Stimulated activated CD4-positive, alpha-beta T cell treated with anti-CD3 and anti-CD28 coated beads, Interleukin-15, amount 100 ng/mL, for 48 hours (primary cell): ENCODE measurements at places on chromosomes 4 and X.

DNA sequence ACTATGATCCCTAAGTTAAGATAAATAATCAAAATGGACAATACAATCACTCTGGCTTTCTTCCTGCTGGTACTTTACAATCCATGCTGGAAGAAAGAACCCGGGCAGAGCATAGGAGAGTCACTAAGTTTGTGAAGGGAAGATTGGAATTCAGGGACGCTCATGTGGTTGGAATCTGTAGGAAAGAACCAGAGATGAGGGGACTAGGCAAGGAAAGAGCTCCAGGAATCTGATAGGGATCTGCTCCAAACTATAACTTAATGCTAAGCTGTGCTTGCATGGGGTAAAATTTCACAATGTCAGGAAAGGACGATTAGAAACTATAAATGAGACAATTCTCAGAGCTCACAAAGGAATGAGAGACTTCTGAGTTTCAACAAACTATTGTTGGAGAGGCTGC lies 167.5 kb downstream of the ADGRA3 start:
- DNase-seq, result no peak

DNA sequence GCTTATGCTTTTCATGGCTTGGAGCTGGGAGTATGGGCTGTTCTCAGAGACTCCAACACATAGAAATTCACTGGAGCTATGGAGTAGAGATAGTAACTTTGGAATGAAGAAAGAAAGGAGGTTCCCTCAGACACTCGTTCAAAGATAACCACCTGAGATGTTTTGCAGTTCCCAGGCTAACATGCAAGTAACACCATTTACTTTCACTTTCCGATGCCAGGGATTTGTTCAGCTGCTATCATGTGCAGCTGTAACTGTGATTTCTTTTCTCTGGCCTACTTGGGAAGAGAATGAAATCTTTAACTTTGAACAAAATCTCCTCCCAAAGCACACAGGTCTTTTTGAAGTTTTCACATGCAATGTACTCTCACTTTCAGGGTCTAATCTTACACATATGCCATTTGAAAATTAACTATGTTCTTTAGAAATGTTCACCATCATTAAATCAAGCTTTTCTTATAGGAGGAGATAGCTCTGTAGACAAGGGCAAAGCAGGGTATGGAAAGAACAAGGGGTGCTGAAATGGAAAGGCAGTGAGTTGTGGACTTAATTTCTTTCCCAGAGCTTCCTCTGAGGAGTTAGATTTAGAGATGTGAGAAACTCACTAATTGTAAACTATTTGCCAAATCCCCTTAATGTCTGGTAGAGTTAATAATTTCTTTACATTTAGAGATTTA lies 514.3 kb downstream of the PDHA2 start:
- DNase-seq, result no peak

GRCh38 chr4:156738766-156739165 lies 232.8 kb downstream of the PDGFC start:
- DNase-seq, result no peak

DNA sequence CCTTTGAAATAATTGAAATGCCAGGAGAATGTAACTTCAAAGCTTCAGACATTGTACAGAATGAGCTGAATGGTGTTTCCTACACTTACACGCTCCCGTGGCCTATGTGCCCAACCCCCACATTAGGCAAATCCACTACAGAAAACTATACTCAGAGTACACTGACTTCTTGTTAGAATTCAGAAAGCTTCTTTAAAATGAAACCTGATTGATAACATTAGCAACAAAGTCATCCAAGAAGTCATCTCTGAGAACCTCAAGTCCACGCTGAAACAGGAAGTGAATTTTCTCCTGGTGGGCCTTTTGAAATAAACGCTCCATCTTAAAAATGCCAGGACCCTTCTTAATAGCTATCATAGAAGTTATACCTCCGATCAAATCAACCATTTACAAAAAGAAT lies 136.3 kb downstream of the TSPAN5 start:
- DNase-seq, result no peak

GRCh38 chr4:139833151-139833910 lies 167.7 kb downstream of the MGST2 start:
- no peak for DNase-seq

DNA sequence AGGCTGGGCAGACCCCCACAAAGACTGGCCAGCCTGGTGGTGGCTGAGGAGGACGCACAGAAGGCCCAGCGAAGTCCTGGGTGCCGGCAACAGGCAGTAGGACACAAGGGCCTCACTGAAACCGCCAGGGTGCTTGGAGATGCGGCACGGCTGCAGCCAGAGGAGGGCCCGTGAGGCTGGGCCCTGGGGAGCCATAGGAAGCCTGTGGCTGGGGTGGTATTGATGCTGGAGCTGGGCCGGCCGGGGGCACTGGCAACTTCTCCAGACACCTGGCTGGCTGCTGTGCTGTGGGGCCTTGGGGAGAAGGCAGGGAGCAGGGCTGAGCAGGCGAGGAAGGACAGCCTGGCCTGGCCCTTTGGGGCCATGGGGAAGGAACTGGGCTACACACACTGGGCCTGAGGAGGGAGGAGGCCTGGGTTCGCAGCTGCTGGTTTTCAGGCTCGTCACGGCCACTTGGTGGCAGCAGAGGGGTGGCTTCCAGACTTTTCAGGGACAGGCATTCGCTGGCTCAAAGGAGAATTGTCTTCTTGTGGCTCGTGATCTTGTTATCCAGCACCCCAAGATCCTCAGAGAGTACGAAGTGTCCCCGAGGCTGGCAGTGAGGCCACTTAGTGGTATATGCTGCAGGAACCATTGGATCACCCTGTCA lies 37.2 kb downstream of the ATP2B3 start:
- peak; percentile 48 for DNase-seq

DNA sequence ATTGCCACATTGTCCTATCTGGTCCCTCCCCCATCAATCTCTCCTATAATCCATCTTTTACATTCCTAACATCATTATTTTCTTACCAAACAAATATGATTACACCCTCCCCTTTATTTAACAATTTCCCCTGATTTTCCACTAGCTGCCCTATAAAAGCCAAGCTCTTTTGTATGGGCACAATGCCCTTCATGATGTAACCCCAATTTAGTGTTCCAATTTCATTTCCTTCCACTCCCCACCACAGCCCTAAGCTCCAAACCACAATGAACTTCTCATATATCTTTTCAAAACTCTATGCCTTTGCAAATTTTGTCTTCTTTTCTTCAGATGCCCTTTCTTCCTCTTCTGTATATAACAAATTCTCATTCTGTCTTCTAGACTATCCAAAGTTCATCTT lies 39.5 kb upstream of the PTPN13 start:
- DNase-seq, result no peak

DNA sequence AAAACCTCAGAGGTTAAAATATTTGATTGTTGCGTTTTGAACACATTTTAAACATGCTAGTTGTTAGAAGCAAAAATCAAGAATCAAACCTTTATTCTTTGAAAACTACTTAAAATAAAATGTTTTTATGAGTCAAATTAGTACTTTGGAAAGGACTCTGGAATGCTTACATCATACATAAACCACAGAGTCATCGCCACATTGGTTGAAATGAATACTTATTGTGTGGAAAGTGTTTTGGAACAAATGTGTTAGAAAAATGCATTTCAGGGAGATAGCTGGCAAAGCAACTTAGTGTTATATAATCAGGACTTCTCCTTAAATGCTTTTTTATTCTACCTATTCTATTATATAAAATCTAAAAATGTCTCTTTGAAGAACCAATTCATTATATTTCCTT lies 49.4 kb upstream of the CAMK2D start:
- no peak for DNase-seq

GRCh38 chrX:110086162-110086915 lies 83.4 kb downstream of the TMEM164 start:
- DNase-seq, result no peak

DNA sequence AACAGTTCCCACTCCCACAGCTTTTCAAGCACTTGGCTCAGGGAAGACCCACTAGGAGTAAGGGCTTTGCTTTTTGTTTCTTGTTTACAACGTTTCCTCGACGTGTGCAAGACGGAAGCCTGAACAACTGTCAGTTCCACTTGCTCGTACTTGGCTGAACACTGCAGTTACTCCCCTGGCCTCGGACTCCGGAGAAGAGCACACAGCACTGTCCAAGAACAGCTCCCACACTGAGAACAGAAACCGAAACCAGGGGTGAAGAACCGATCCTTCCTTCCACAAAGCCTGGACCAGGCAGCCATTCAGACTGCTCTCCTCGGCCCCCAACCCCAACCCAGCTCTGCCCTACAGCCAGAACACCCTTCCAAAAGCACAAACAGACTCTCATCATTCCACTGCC lies 25.5 kb downstream of the IRF2 start:
- no peak for DNase-seq

DNA sequence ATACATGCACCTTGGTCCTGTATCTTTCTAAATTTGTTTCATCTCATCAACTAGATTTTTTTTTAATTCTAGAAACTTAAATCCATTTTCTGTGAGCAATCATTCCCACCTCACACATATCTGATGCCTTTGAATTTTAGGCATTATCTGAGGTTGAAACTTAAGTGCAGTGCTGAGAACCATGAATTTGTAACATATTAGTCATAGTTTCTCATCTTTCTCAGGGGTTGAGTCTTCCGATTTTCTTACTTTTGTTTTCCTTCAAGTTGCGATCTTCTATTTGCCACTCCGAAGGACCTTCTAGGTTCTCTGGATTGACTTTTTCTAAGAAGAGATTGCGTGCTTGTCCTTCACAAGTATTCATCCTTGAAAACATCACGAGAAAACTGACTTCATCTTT lies 3.7 kb upstream of the NR0B1 start:
- DNase-seq, result no peak

DNA sequence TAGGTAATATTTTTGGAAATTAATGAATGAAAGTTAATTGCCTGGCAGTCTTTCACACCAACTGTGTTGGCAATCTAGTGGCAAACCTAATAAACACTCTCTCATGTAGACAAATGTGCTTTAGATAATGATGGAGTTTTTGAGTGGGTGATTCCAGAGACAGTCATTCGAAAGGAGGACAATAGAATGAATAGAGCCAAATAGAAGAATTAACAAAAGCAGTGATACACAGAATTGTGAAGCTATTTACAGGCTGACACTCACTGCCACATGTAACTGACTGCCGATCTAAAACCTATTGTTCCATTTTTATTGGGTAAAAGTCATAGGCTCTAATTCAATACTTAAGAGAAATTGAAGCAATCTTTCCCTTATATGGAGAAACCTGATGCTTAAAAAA lies 338.5 kb downstream of the PCDH7 start:
- no peak for DNase-seq

- DNase-seq, result no peak
These were observed 73.1 kb downstream of the PALLD start for GRCh38 chr4:168569931-168570276.

GRCh38 chr4:144910723-144911122 lies 187.3 kb downstream of the ANAPC10 start:
- no peak for DNase-seq

GRCh38 chrX:84187533-84188319 lies at the start of gene RPS6KA6:
Gene RPS6KA6 (minus strand): TSS chrX:84188199. CDS start chrX:84187899, 300 bp downstream.
- no peak for DNase-seq

DNA sequence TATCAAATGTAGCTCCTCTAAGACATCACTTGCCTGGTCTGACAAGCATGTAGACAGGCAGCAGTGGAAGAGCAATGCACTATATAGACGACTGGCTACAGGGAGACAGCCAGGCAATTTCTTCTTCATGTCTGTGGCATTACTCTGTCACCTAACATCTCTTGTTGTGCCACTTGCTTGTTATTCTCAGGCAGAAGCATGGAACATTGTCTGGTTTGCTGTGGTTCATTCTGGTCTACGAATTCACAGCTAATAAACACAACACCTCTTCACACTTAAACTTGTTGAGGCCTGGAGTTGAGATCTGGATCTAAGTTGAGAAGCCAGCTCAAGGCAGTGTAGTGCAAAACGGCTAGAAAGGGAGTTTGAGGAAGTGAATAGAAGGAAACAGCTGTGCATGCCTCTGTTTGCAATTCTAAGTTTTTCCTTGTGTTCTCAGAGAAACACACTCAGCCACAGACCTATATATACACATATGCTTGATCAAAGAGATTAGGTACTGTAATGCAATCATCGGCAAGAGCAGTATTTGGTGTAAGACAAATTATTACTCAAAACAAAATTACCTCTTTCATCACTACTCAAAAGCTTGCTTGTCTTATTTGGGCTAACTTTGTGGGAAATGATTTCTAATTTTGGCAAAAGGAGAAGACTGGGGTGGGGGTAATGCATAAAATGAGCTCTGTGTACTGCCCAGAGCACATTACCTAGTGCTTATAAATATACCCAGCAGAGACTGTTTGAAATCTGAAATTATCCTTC lies 243.8 kb downstream of the PPP3CA start:
- DNase-seq, result no peak

DNA sequence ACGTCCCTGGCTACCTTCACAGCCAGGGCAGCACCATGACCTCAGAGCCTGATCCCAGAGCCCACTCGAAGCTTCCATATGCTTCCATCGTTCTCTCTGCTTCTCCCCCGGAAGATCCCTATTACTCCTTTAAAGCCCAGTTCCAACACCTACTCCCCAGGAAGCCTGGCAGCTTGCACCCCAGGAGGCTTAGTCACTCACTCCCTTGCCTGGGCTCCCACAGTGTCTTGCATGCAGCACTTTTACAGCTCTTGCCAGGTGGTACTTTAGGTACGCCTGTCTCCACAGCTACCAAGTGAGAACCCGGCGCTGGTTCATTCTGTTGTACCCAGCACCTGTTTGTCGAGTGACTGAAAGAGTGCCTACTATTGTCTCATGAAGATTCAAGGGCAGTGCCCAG lies 24.5 kb upstream of the MAMLD1 start:
- no peak for DNase-seq

GRCh38 chr4:26860922-26861433 lies 337 bp downstream of the STIM2 start:
- peak; percentile 35 for DNase-seq

DNA sequence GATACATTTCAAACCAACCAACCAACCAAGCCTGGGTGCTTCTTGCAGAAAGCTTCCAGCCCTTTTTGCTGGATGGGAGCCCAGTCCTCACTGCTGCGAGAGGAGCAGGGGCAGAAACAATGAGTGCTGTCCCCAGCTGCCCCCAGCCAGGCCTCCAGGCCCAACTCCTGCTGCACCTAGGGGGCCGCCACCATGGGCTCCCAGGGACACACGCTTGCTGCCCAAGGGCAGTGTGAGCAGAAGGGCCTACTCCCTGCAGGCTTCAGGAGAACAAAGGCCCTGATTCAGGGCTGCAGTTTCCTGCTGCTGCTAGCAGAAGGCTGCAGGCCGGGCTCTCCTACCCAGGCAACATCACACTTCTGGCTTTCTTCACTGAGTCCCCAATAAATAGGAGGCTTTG lies 37.7 kb upstream of the ENPP6 start:
- DNase-seq, result no peak

GRCh38 chr4:7422151-7422897 lies 12.4 kb downstream of the PSAPL1 start:
- DNase-seq, result no peak

GRCh38 chr4:82746705-82747574 lies 51.7 kb downstream of the SCD5 start:
- DNase-seq, result no peak
